ENCODE measurements at places on chromosomes 3 and 15.

- DNase-seq: no peak
Measured at GRCh38 chr15:31153531-31153930, 52.0 kb upstream of the TRPM1 start.

DNA sequence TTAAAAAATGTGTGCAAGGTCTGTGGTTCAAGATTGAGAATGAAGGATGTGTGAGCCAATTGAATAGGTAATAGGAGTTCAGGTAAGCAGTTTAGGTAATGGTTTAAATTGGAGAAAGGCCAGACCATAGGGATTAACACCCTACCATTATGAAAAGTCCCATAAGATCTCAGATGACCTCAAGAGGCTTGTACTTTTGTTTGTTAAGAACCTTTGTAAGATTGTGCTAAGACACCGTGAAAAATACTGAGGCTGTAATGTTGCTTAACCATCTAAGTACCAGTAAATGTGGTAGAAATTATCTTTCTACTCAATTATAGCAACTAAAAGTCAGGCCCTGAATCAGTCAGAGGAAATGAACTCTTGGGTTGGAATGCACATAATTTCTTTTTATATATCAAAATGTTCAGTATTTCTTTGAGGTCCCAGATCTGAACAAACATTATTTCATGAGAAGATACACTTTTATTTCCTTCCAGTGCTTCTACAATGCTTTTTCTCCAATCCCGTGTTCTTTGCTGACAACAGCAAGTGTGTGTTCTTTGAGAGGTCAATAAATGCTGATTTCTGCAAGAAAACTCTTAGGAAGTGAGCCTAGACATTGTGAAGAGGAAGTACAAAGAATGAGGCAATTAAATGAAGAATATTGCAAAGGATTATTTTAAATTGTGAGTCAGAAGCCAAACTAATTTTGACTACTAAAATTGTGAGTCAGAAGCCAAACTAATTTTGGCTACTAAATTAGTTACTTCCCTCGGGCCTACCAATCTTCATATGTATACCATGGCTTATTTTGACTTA is 66.4 kb downstream of the TCF12 start:
- no peak for DNase-seq

DNA sequence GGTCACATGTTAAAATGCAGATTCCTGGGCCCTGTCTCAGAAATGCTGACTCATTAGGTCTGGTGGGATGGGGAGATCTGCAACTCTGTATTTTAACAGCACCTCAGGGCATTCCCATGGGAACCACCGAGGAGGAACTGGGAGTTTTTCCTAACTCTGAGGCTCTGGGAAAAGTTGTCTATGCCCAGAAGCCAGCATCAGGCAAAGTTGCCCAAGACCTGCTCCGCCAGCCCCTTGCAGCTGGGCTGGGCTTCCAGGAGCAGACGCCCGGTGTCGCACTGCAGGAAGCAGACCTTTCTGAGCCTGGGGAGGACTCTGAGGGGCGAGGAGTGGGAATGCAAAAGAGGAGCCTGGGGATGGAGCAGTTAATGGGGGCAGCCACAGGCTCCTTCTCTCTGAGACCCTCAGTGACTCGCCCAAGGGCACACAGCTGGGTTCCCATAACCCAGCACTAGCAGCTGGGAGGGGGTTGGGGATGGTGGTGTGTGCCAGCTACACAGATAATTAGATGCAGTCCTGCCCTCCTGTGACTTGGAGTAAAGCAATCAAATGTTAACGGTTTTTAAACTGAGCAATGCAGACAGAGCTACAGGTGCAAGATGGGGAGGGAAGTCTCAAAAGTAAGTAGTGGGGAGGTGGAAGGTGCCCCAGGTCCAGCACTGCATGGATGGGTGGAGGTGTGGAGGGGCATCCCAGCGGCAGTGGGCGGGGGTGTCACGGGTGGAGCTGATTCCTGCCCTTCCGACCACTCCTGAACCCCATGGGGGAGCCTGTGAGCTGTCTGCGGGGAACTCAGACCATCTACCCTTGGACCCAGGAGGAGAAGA is 100.4 kb downstream of the LSM3 start:
- DNase-seq: no peak

GRCh38 chr3:151837057-151837456 is 23.1 kb downstream of the AADAC start:
- no peak for DNase-seq

DNA sequence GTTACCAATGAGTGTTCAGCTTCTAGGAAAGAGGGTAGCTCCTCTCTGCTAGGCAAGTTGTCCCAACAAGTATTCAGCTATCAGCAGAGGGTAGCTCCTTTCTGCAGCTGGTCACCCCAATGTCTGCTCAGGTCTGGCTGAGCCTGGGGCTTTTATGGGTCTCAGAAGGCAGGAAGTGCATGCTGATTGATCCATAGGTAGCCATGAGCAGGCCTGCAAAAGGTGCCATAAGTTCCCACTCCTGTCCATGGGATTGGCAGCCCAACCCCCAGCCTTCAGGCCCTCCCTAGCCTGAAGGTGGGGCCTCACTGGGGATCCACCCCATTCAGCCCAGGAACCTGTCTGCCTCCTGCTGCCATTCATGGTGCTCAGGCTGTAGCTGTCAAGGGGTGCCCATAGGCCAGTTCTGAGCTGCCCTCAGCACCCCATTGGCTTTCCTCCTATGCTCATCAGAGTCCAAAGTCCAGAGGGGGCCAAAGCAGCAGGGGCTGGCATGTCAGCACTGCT is 34.6 kb upstream of the DNAJC13 start:
- no peak for DNase-seq

GRCh38 chr15:74127255-74127953 is 3.0 kb upstream of the ISLR2 start:
- DNase-seq: peak; percentile 72

- no peak for DNase-seq
Measured at GRCh38 chr3:159029306-159030026, 227.6 kb downstream of the MFSD1 start.

GRCh38 chr3:142337994-142338393 is 109.8 kb downstream of the XRN1 start:
- DNase-seq: no peak

GRCh38 chr3:32501783-32502117 is 902 bp downstream of the CMTM6 start:
- DNase-seq: no peak

DNA sequence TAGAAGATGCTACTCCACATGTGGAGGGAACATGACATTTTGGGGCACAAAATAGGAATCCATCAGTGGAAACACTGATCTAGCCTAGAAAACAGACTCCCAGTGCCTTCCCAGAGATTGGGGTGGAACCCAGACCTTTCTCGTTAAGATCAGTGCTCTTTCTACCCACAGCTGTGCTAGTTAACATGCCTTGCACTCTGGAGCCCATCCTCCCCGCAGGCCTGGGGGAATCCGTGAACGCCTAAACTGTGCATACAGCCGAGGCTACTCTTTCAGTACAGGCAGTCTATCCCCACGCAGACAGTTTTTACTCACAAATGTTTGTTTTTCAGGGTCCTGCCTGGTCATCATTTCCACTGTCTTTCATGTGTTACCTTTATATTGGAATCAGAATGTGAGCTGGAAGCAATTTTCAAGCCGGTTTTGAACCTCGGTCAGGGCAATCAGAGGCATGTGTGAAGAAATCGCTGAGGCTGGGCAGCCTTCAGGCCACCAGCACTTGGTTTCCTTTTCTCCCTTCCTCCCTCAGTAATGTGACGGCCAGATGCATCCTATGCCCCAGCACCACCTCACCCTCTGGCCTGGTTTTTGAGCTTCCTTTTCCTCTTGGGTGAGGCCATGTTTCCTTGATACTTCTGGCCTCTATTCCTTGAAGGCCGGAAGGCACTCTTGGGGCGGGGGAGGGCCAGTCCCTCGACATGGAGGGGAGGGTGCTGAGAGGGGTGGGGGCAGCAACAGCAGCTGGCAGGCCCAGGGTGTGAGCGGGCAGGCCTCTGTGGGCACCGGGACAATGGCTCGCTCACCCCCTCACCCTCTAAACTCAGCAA is 123.6 kb upstream of the GALNT15 start:
- DNase-seq: no peak

GRCh38 chr3:39296197-39297077 is 16.6 kb upstream of the CX3CR1 start:
- DNase-seq: no peak

- no peak for DNase-seq
Measured at GRCh38 chr3:18544146-18544545, 119.0 kb upstream of the SATB1 start.

- DNase-seq: no peak
Measured at GRCh38 chr3:64144241-64144900, 80.9 kb downstream of the PRICKLE2 start.

GRCh38 chr3:10957976-10958749 is 34.4 kb upstream of the SLC6A1 start:
- no peak for DNase-seq

- peak; percentile 18 for DNase-seq
Measured at GRCh38 chr15:85597155-85597815, 197.4 kb downstream of the KLHL25 start.

- no peak for DNase-seq
Measured at GRCh38 chr3:88444251-88444650, 294.5 kb downstream of the C3orf38 start.

DNA sequence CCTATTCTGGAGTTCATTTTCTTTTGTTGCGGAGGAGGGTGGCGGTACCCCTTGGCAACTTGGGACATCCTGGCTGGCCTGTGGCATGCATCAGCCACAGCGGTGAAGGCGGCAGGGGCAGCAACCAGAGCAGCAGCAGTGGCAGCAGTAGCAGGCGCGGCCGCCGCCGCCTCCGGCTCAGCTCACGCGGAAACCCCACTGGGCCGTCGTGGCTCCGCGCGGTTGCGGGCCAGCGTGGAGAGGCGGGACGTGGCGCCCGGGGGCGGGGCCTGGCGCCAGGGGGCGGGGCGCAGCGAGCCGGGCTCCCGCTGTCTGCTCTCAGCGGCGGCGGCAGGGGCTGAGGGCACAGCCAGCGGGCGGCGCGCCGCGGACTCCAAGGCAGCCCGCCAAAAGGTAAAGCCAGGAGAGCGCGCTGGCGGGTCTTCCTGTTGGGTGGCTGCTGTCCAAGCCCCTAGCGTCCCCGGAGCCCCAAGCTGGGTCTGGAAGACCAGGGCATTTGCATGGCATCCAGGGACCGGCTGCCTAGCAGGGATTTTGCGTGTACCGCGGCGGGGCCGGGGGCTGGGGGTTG is 334.4 kb upstream of the THRB start:
- DNase-seq: no peak

GRCh38 chr15:33852094-33852493 is 116.2 kb upstream of the CHRM5 start:
- DNase-seq: no peak

DNA sequence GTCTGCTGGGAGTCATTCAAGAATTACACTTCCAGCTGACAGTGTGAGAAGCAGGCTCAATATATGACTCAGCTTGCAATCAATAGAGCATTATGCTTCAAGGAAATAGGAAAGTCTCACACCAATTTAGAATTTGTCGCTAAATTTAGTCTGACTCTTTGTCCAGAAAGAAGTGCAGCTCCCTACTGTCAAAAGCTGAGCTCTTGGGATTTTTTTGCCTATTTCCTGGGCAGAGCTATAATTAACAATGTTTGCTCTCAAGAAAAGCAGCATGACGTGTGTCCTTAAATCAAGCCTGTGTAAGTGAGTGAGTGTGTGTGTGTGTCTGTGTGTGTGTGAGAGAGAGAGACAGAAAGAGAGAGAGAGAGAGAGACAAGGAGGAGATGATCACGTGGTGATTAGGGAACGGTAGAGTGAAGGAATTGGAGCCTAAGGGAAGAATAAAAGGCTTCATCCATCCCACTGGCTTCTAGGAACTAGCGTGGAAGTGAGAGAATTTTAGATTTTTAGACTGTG is 16.4 kb upstream of the SLC35G2 start:
- no peak for DNase-seq

- DNase-seq: peak; percentile 30
Measured at GRCh38 chr3:38003371-38003816, 12.8 kb downstream of the VILL start.

DNA sequence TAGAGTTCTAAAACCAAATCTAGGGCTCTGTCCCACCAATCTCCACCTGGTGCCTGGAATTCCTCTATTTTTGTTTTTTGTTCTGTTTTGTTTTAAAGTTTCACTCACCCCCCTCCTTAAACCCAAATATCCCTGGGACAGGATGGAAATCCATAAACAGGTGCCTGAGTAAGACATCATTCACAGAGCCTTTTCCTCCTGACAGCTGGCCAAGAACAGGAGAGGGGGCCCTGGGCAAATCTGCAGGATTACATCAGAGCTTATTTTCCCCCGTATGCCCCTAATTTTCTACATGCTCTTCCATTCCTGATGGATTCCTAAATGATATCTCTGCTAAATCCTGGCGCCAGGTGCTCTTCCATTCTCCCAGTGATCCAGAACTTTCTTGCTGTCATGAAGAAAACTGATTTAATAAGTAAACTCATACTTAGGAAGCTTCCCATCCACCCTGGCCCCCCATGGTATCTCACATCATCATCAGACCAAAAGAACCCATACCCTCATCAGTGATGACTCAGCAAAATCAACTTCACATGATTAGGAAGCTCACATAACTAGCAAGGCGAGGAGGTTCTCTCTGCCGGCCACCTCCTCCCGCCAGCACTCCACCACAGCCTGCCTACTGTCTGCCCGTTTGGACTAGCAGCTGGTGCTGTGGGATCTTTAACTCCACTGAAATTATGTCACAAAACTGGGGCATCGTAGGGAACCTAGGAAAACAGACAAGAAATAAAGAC is 61.0 kb downstream of the LIPC start:
- DNase-seq: no peak

DNA sequence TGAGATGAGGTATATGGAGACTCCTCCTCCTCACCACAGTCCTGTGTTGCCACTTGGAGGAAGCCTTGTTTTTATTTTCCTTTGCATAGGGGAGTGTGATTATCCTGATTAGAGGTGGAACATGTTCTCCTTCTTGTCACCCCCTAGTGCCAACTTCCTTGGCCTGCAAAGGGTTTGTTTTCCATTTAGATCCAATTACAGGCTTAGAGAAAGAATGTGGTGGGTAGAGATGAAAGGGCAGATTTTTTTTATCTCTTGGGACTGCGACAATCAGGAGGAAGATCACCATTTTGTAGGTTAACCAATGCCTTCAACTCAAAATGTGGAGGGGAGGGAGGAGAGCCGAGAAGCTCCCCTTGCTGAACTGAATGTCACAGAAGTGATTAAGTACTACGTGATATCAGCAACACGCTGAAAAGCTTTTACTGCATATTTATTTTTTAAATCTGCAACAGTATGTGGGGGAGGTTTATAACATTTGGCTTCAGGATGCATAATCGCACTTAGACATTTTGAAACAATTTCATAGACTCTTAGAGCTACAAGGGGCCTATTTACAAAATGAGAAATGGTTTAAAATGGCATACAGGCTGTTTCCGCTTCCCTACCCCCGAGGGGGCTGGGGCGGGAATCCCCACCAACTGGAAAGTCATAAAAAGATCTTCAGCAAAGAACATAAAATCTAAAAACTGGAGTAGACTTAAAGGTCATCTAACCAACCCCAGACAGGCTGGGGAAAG is 2.4 kb downstream of the LMCD1 start:
- no peak for DNase-seq

GRCh38 chr3:196974661-196975060 is 6.0 kb upstream of the PIGZ start:
- no peak for DNase-seq

Measured in T follicular helper cell (primary cell).